ENCODE measurements at places on chromosomes 12 and 14.

DNA sequence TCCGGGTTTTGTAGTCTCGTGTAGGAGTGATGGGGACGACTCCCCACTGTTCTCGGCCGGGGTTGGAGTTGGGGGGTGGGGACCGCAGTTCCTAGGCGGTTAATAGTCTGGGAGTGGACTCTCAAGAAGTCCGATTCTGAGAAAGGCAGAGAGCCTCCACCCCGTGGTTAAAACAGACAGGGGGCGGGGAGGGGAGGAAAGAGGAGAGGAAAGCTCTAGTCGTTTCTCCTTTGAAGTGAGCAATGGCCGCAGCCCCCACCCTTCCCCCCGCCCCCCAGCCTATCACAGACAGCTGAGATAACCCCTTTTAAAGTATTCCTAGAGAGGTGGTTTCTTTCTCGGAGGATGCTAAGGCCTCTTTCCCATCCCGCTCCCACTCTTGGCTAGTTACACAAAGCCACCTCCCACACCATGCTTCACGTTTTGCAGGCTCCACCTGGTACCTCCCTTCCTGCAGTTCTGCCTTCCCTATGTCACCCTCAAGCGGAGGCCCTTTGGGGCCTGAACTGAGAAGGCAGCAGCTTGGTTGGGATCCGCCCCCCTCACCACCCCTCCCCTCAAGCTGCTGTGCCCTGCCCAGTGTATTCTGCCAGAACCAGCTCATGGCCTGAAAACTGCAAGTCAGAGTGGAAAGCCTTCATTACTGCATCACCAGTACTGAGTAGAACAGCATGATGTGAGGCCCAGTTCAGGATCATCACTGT lies 853 bp downstream of the USP5 start:
- peak overlapping the region; percentile 95 for H3K4me3 ChIP-seq
- H3K27me3 ChIP-seq = no peaks in the 10 kb centered on the region
- H3K4me1 ChIP-seq = peaks cover 28% of the 10 kb centered on the region
- H3K27ac ChIP-seq = peak overlapping the region; percentile 94
- H3K36me3 ChIP-seq = peaks cover 5% of the 10 kb centered on the region
- peak; percentile 60 for DNase-seq

GRCh38 chr12:48786591-48787544 lies 2.0 kb downstream of the ADCY6 start:
- DNase-seq = no peak
- no peak overlapping the region for H3K27ac ChIP-seq

DNA sequence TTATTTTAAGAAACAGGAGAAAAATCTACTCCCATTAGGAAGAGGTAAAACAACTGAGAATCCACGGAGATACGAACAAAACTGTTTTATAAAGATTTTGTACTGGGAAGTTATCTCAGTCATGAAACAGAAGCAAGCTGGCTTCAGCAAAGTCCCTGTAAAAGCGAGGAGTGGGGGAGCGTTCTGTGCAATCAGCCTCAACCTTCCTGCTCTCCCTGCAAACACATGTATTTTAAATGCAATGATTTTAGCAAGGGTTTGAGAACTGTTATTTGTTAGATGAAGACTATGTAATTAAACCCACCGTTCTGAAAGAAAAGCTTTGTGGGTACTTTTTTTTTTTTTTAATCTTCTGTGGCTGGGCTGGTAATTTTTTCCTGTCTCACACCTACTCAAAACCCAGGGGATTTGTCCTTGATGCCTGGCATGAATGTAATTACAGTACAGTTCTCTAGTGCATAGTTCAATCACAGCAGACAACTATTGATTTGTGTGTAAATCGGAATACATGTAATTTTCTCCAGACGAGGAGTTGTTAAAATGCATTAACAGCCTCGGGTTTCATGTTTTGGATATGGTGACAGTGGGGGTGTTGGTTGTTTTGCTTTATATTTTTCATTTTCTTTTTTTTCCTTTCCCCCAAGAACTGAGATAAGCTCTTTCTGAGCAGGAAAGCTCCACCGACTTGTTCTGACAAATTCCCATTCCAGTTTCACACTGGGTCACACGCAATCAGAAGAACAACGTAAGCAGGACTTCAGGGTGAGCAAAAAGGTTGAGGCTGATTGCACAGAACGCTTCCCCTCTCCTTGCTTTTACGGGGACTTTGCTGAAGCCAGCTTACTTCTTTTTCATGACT lies 153.6 kb downstream of the PHLDA1 start:
- DNase-seq = no peak
- H3K4me1 ChIP-seq = no peaks in the 10 kb centered on the region
- H3K27me3 ChIP-seq = peaks cover 28% of the 10 kb centered on the region
- no peaks in the 10 kb centered on the region for H3K36me3 ChIP-seq

DNA sequence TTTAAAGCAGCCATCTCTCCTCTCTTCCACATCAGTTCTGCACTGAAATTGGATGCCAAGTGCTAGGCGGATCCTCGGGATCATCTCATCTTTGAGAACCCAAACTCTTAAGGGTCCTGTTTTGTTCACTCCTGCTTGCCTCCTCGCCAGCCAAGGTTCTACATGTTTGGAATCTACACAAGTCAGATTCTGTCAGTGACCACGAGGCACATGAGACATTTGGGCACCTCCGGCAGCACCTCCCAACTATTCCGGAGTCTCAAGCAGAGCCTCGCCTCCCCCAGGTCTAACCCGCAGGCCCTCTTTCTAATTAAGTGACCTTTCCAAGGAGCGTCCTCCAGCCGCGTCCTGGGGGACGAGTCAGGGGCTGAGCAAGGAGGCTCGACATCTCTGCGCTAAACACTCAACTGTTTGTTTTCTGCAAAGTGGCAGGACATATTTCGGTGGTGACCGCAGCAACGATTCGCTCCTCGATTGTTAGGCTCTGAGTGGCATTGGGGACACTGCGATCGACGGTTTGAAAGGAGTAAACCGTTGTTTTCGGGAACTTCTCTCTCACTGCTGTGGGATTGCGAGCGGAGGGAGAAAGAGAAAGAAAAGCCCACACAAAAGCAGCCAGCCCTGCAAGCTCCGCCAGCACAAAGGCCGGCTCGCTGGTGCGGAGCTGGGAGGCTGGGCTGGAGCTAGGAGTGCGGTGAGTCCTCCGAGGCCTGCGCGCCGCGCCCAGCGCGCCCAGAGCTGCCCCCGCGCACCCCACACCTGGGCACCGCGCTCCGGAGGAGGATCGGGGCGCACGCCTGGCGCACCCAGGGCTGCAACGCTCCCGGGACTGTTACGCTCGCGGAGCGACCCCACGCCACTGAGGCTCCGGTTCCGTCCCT lies 640 bp downstream of the ARMH4 start:
- peaks cover 77% of the 10 kb centered on the region for H3K27me3 ChIP-seq
- no peaks in the 10 kb centered on the region for H3K36me3 ChIP-seq
- no peak overlapping the region for H3K27ac ChIP-seq
- H3K4me1 ChIP-seq = peaks cover 10% of the 10 kb centered on the region

GRCh38 chr14:55699131-55700057 lies 119.4 kb downstream of the KTN1 start:
- peaks cover 2% of the 10 kb centered on the region for H3K36me3 ChIP-seq
- no peak overlapping the region for H3K4me3 ChIP-seq
- H3K4me1 ChIP-seq = no peaks in the 10 kb centered on the region
- no peak for DNase-seq

GRCh38 chr14:105300542-105301102 lies at the start of gene BRF1:
BRF1 (minus strand) TSS chr14:105301001; CDS start chr14:105300629, 372 bp downstream.
- H3K4me3 ChIP-seq = peak within 1 kb of the TSS; percentile 89
- DNase-seq = peak; percentile 95

DNA sequence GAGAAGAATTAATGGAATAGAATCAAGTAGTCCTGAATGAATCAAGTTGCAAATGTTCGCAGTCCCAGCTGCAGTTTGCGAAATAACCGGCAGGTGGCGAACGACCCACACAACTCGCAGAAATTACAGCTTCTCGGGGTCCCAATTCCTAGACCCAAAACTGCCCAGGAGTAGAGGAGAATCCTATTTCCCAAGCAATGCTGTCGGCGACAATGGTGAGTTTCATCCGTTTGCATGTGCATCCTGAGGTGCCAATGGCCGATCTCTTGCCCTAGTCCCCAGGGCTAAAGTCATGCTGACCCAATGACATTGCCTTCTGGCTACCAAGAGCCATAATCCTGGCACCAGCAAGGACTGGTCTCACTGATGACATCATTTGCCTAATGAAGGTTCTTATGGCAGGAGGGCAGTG lies 8.5 kb upstream of the ASCL1 start:
- peak; percentile 31 for DNase-seq
- peaks cover 4% of the 10 kb centered on the region for H3K4me1 ChIP-seq
- no peak overlapping the region for H3K27ac ChIP-seq
- H3K4me3 ChIP-seq = no peak overlapping the region
- H3K27me3 ChIP-seq = peaks cover 61% of the 10 kb centered on the region

DNA sequence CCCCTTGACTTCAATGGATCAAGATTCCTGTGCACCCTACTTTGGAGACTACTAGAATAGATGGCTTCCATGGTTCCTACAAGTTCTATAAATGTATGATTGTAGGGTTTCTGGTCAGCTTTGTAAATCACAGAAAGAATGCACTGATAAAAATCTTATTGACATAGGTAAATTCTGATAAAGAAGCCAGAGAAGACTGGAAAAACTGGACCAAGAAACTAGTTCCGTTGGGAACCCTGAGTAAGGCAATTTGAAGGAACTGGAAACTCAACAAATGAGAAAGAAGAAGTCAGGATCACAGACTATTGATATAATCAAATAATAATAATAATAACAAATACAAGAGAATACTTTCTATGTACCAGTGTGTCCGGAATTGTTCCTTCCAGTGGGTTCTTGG lies 15.4 kb upstream of the MGST1 start:
- no peak overlapping the region for H3K27ac ChIP-seq
- no peaks in the 10 kb centered on the region for H3K36me3 ChIP-seq
- no peak overlapping the region for H3K4me3 ChIP-seq
- H3K4me1 ChIP-seq = no peaks in the 10 kb centered on the region

DNA sequence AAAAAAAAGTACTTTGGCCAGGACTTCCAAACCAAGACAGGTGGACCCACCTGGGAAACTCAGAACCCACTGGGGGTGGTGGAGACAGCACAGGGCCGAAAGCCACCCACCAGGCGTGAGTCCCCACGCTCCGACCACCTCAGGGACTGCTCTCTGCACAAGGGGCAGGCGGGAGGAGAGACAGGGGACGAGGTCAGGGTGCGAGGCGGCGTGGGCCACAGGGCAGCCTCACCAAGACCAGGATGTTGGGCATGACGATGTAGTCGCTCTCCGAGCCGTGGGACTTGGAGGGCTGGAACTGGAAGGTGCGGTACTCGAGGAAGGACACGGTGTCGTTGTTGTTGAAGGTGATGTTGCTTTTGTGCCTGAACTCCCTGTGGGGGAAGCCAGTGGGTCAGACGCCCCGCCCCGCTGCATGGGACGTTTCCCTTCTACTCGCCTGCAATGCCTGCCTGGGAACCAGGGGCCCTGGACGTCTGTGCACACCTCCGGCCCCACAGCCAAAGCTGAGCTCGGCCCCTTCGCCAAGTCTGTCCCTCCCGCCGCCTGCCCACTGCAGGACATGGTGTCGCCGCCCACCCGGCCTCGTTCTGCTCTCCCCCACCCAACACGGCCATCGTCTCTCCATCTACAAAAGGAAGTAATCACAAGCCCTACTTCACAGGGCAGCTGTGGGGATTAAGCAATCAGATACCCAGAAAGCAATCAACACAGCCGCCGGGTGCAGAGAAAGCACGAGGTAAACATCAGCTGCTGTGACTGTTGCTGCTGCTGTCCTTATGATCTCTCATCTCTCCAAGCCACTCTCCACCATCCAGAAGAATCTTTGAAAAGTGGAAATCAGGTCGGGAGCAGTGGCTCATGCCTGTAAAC lies 48.7 kb downstream of the SCARB1 start:
- DNase-seq = no peak
- H3K4me1 ChIP-seq = peaks cover 2% of the 10 kb centered on the region
- no peak overlapping the region for H3K27ac ChIP-seq
- no peaks in the 10 kb centered on the region for H3K36me3 ChIP-seq
- no peak overlapping the region for H3K4me3 ChIP-seq

- H3K4me1 ChIP-seq = peaks cover 14% of the 10 kb centered on the region
- H3K36me3 ChIP-seq = peaks cover 5% of the 10 kb centered on the region
- H3K27me3 ChIP-seq = peaks cover 20% of the 10 kb centered on the region
- peak overlapping the region; percentile 67 for H3K4me3 ChIP-seq
- DNase-seq = peak; percentile 45
Measured at GRCh38 chr12:14884458-14884878, 1.2 kb downstream of the MGP start.

DNA sequence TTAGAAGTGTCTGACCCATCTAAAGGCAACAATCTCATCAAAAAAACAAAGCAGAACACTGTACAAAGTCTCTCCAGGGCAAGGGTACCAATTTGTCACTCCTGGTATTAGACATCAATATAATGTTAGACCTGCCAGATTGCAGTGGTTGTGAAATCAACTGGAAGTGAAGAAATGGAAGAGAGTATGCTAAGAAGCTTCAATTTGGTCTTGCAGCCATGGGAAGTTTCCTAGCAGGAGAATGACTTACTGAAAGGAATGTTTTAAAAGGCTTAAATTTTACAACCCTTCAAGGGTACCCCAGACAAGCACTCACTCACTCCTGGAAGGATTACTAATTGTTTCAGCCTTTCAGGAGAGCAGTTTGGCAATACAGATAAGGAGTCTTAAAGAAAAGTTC lies 18.9 kb downstream of the LLPH start:
- no peak overlapping the region for H3K4me3 ChIP-seq
- peaks cover 5% of the 10 kb centered on the region for H3K4me1 ChIP-seq

DNA sequence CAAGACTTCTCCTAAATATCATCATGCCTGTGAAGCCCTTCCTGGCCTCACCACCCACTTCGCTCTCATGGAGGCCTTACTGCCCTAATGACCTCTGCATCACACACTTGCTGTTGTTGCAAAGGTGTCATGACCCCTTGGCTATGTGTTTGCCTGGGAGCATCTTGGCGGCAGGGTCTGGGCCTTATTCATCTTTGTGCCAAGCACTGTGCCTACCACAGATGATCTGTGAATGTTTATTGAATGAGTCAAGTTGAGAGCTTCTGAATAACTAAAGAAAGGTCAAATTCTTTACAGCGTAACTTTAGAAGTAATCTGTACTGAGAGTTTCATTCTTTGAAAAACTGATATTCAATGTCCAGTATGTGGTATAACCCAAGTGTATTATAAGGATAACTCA lies 113.3 kb downstream of the TTC8 start:
- no peaks in the 10 kb centered on the region for H3K36me3 ChIP-seq
- no peaks in the 10 kb centered on the region for H3K4me1 ChIP-seq
- H3K27ac ChIP-seq = no peak overlapping the region
- no peak overlapping the region for H3K4me3 ChIP-seq
- DNase-seq = no peak
